HL-60 (cell line): ENCODE measurements at places on chromosomes 12 and 14.

DNA sequence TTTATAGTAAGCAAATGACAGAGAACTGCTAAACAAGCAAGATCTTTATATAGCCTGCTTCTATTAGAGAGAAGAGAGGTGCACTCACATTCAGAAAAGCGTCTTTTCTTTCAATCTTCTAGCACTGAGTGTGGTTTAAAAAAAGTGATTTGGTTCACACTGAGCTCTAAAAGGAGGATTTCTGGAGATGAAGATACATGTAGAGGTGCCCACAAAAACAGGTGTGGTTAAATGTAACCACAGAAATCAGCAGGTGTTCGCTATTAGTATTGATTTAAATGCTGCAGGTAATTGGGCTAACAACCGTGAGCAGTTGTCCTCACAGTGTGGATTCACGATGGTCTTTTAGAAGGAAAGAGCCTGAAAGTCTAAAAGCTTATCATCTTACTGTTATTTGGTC lies 10.7 kb downstream of the PKP2 start:
- no peak for DNase-seq

DNA sequence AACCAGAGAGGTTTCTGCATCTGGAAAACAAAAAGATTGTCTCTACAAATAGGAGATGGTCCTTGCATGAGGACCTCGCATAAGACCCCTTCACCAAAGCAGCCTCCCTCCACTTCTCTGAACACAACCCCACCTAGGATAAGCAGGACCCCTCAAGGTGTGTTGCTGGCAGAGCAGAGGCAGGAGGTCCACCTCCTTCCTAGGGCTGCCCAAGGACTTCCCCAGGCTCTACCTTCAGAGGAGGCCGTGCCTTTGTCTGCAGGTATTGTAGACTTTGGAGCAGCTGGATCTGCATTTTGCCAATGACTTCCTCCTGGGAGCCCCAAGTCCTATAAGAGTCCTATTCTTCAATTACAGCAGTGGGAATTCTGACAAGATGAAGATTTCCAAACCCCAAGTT lies 67.3 kb upstream of the TSPAN11 start:
- DNase-seq, result no peak

GRCh38 chr14:53386362-53386761 lies 233.2 kb upstream of the DDHD1 start:
- no peak for DNase-seq

- no peak for DNase-seq
Measured at GRCh38 chr14:60102389-60102788, 10.7 kb downstream of the PCNX4 start.
